PC-9 (cell line): ENCODE measurements at places on chromosomes 5 and 9. TPM values are rescaled to one million over a fixed set of nuclear protein-coding genes. Genes with fewer than 3 reads are reported as not detected.

GRIA1 gene
- total RNA-seq, result not detected in 2 replicates

DNA sequence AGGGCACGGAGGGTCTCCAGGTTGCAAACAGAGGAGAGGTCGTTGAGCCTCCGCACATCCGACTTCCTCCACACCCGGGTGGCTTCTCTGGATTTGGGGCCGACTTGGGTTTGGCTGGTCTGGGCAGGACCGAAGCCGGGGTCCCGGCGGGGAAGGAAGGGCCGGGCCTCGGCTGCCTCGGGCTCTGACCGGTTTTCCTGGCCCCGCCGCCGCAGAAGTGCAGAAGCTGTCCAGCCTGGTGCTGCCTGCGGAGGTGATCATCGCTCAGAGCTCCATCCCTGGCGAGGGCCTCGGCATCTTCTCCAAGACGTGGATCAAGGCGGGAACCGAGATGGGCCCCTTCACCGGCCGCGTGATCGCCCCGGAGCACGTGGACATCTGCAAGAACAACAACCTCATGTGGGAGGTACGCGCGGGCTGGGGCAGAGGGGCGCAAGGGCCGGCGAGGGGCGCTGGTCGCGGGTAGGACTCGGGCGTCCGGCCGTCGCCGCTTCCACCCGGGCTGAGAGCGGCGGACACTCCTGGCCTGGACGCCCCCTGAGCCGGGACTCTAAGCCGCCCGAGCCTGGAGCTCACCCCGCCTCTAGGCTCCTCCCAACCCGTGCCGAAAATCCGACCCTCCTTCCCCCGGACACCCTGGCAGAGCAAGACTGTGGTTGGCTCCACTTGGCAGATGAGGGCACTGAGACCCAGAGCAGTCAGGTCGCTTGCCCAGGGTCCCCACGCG is 2.2 kb downstream of the PRDM12 start:
- no peak for DNase-seq

- no peak for DNase-seq
These were observed 134.4 kb downstream of the PTTG1 start for GRCh38 chr5:160555971-160556631.

GRCh38 chr5:32207355-32207634 is 33.2 kb upstream of the GOLPH3 start:
- no peak for DNase-seq
